ENCODE measurements at places on chromosomes 6 and 20.
A peak's percentile ranks its signal among the peaks of the same experiment; 100 is the strongest.

- peaks cover 3% of the 10 kb centered on the region for H3K36me3 ChIP-seq
- no peak overlapping the region for H3K27ac ChIP-seq
- peaks cover 9% of the 10 kb centered on the region for H3K4me1 ChIP-seq
- DNase-seq, result no peak
- H3K4me3 ChIP-seq, result no peak overlapping the region
Measured at GRCh38 chr6:142861711-142862110, 83.3 kb downstream of the HIVEP2 start.

- no peaks in the 10 kb centered on the region for H3K36me3 ChIP-seq
- H3K27me3 ChIP-seq, result no peaks in the 10 kb centered on the region
- DNase-seq, result peak; percentile 18
- no peak overlapping the region for H3K4me3 ChIP-seq
Measured at GRCh38 chr20:22106308-22106938, 401.0 kb downstream of the PAX1 start.

- H3K36me3 ChIP-seq, result no peaks in the 10 kb centered on the region
- H3K4me1 ChIP-seq, result peaks cover 10% of the 10 kb centered on the region
- H3K27ac ChIP-seq, result no peak overlapping the region
- peaks cover 2% of the 10 kb centered on the region for H3K27me3 ChIP-seq
Measured at GRCh38 chr20:19077370-19078220, 134.8 kb upstream of the SLC24A3 start.

DNA sequence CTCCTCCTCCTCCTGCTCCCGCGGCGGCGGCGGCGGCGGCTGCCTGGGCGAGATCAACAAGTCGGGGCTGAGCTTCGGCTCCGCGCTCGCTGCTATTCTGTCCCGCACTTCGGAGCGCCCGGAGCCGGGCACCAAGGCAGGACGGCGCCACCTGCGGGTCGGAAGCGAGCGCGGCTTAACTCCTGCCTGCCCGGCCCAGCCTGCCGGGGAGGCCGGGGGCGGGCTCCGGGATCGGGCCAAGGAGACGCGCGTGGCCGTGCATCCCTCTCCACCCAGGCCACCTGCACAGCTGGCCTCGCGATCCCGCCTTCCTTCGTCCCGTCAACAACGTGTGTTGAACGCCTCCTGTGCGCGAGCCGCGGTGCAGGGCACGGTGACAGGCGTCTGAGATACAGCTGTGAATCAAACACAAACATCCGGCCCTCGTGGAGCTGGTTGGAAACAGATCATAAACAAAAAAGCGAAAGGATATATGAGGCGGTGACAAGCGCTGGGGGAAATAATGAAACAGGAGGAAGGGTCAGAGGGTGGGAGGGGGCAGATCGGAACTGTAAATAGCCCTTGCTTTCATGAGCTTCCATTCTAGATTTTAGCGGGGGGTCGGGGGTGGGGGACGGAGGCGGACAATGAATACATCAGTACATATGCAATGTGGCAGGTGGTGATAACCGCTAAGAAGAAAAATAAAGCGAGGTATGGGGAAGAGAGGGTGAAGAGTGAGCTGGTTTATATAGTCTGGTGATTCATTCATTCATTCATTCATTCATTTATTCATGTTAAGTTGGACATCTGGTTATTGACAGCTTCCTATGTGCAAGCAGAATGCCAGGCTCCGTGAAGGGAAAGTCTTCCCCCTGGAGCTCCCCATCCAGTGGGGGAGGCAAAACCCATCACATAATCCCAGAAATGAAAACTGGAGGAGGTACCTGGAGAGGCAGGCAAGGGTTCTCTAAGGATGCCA lies 2.0 kb upstream of the KCNB1 start:
- H3K36me3 ChIP-seq, result no peaks in the 10 kb centered on the region
- DNase-seq, result peak; percentile 91
- H3K27me3 ChIP-seq, result peaks cover 12% of the 10 kb centered on the region
- H3K4me1 ChIP-seq, result peaks cover 7% of the 10 kb centered on the region
- no peak overlapping the region for H3K27ac ChIP-seq

DNA sequence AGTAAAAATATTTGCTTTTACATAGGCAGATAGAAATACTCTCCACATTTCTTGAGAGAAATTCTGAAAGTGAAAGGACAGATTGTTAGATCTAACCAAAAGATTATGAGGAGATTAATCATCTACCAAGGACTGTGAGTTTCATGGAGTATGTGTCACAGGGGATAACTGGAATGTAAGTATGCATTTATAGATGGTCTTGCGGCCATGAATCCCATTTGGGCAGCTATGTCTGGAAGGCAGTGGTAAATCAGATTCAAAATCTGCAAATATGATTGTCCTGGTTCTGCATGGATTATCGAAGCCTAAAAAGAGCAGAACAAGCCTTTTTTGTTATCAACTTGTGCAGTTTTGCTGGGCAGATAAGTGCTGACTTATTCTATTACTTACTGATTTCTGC lies 293.8 kb downstream of the RFPL4B start:
- no peaks in the 10 kb centered on the region for H3K27me3 ChIP-seq
- no peak for DNase-seq
- H3K4me1 ChIP-seq, result no peaks in the 10 kb centered on the region
- H3K27ac ChIP-seq, result no peak overlapping the region
- H3K36me3 ChIP-seq, result no peaks in the 10 kb centered on the region

GRCh38 chr20:52918311-52918710 lies 53.8 kb upstream of the TSHZ2 start:
- H3K27me3 ChIP-seq, result no peaks in the 10 kb centered on the region
- DNase-seq, result no peak
- H3K27ac ChIP-seq, result no peak overlapping the region

- peaks cover 11% of the 10 kb centered on the region for H3K27me3 ChIP-seq
- H3K4me3 ChIP-seq, result peak overlapping the region; percentile 98
- DNase-seq, result no peak
- peaks cover 7% of the 10 kb centered on the region for H3K4me1 ChIP-seq
Measured at GRCh38 chr6:158643836-158644230, 710 bp downstream of the DYNLT1 start.

DNA sequence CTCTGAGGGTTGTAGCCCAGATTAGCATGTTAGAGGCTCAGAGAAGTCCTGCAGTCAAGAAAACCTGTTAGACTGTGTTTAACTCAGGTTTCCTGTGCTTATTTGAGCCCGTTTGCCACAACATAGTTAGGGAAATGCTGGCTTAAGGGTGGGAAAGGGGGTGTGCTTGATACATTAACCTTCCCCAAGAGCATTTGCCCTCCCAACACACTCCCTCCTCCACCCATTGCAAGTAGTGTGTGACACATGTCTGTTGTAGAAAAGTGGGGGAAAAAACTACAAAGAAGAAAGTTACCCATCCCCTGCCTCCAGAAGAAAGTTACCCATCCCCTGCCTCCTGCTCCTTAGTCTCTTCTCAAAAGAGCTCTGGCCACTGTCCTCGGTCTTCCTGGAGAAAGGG lies 36.8 kb upstream of the MRPS18A start:
- DNase-seq, result no peak
- H3K27me3 ChIP-seq, result no peaks in the 10 kb centered on the region
- no peak overlapping the region for H3K4me3 ChIP-seq
- H3K36me3 ChIP-seq, result no peaks in the 10 kb centered on the region

DNA sequence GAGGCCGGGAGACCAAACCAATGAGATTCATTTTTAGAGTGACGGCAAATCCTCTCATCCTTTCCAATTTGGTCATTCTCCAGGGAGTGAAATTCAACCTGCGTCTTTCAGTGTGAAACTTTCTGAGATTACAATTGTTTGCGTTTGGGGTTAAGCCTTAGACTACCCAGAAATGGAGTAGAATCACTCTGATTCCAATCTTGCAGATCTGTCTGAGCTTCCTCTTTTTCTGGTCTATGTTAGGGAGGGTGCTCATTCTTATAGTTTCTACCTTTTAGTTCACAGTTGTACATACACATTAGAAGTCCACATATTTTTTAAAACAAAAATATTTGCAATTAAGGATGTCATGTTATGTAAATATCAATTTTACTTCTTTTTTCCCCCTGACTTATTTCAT lies 183.0 kb upstream of the PHACTR1 start:
- H3K27ac ChIP-seq, result no peak overlapping the region
- H3K36me3 ChIP-seq, result no peaks in the 10 kb centered on the region
- H3K4me1 ChIP-seq, result peaks cover 20% of the 10 kb centered on the region
- H3K4me3 ChIP-seq, result no peak overlapping the region
- DNase-seq, result no peak

DNA sequence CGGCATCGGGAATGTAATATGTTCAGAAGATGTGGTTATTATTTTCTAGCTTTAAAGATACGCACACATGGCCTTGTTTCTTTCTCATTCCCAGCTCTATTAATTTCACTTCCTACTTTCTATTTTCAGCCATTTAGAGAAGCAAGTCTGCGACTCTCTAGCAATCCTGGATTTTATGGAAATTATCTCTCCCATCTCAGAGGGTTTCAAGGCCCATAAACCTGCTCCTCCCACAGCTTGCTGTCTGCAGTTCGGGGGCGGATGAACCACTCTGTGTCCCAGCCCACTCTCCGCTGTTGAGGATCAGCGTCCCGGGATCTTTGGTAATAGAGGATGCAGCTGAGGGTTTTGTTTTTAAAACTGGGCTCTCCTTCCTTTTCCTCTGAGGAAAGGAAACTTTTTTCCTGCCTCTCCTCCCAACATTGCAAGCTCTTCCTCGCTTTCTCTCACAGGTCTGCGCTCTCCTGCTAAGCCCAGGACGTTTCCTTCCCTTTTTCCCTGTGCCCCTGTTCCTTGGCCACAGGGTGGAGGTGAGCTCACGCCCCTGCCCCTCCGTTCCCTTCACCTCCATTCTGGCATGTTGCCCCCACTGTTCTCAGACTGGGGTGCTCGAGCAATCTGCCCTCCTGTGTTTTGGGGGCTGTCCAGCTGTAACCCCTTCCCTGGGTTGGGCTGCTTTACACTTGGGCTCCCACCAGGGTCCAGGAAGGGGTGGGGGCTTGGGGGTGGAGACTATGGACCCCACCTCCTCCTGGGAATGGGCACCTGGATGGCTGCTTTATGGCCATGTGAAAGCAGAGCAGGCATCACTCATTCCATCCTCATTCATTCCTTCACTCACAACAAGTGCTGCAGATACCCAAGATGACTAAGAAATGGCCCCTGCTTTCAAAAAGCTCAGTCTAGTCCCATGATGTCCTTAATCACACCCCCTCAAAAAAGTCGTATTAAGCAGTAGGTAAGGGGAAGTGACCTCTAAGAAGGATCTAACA lies 54.9 kb downstream of the ZBTB9 start:
- peak overlapping the region; percentile 43 for H3K4me3 ChIP-seq
- H3K27ac ChIP-seq, result peak overlapping the region; percentile 89
- peak; percentile 63 for DNase-seq
- peaks cover 34% of the 10 kb centered on the region for H3K4me1 ChIP-seq
- H3K36me3 ChIP-seq, result peaks cover 2% of the 10 kb centered on the region
- peaks cover 4% of the 10 kb centered on the region for H3K27me3 ChIP-seq

DNA sequence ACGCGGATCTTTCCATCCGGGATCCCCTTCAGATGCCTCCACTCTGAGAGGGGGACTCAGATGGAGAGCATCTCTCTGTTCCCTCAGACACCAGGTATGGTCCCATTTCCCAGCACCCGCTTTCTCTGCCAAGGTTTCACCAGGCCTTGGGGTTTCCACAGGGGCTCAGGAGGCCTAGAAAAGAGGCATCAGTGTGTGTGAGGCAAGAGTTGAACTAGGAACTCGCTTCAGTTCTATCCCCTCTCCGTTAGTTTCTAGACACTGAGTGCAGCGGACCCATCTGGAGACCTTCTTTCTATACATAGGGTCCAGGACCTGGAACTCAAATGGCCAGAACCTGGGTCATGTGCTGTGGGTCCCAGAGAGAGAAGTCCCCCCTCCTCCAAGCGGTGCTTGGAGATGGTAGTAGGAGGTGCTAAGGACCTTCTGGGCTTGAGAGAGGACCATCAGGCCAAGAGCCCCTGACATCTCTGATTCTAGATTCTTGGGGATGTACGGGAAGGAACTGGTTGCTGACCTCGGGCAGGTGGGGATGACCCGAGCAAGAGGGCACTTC lies 2.1 kb downstream of the SLC12A5 start:
- peaks cover 39% of the 10 kb centered on the region for H3K27me3 ChIP-seq
- no peaks in the 10 kb centered on the region for H3K36me3 ChIP-seq
- no peak overlapping the region for H3K27ac ChIP-seq
- H3K4me3 ChIP-seq, result no peak overlapping the region
- no peak for DNase-seq

- no peak overlapping the region for H3K4me3 ChIP-seq
- no peaks in the 10 kb centered on the region for H3K36me3 ChIP-seq
- no peak for DNase-seq
- peaks cover 2% of the 10 kb centered on the region for H3K27me3 ChIP-seq
Measured at GRCh38 chr20:41222296-41222695, 85.0 kb downstream of the PLCG1 start.

DNA sequence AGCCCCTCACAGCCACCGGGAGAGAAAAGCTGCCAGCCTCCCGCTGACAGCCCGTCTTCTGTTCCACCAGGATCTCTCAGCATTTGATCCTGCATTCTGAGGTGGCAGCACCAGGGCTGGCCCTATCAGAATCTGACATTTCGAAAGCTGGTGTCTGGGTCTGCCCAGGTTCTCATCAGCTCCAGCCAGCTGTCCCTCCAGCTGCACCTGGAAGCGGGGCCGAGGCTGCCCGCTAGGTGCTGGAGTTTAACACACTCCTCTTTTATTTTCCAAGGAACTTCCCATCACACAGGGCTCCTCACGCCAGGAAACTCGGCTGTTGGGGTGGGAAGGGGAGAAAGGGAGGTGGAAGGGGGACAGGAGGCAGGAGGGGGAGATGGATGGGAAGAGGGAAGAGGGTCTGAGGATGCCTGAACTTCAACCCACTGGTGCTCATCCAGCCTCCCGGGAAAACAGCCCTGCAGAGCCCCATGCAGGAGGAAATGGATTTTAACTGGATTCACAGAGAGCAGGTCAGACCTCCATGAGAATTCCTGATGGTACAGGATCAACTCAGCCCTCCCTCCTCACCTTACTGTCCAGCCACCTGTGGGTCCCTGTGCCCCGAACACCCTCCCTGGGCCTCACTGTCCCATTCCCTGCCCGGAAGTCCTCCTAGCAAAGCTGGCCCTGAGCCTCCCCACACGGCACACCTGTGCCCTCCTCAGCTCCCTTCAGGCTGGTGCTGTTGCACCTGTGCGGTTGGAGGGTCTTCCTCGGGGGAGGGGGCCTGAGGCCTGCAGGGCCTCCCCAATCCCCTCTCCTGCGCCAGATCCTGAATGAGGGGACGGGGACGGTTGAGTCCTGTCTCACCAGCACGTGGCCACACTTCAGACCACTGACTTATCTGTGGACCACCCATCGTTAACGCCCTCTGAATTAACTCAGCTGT lies 3.9 kb upstream of the LSM14B start:
- peaks cover 3% of the 10 kb centered on the region for H3K36me3 ChIP-seq
- H3K27me3 ChIP-seq, result peaks cover 3% of the 10 kb centered on the region
- no peak for DNase-seq
- H3K27ac ChIP-seq, result no peak overlapping the region
- peaks cover 2% of the 10 kb centered on the region for H3K4me1 ChIP-seq
- no peak overlapping the region for H3K4me3 ChIP-seq

GRCh38 chr20:15359056-15359455 lies 1021.6 kb upstream of the FLRT3 start:
- no peak overlapping the region for H3K27ac ChIP-seq
- peaks cover 7% of the 10 kb centered on the region for H3K4me1 ChIP-seq
- H3K27me3 ChIP-seq, result no peaks in the 10 kb centered on the region

- H3K4me3 ChIP-seq, result no peak overlapping the region
- H3K27ac ChIP-seq, result no peak overlapping the region
- H3K4me1 ChIP-seq, result no peaks in the 10 kb centered on the region
- H3K36me3 ChIP-seq, result no peaks in the 10 kb centered on the region
Measured at GRCh38 chr6:88785478-88785877, 177.9 kb downstream of the RNGTT start.

Measured in endothelial cell (in vitro differentiated cells).